Forelimb muscle (tissue), 1 donor: ENCODE measurements at places on chromosomes 16 and 17. TPM values are rescaled to one million over a fixed set of nuclear protein-coding genes. Genes with fewer than 3 reads are reported as not detected.

- no peak for DNase-seq
Measured at GRCh38 chr16:2816751-2817339, at the start of gene PRSS21. Gene PRSS21 (plus strand): TSS chr16:2817237. CDS start chr16:2817269, 32 bp downstream.

DNA sequence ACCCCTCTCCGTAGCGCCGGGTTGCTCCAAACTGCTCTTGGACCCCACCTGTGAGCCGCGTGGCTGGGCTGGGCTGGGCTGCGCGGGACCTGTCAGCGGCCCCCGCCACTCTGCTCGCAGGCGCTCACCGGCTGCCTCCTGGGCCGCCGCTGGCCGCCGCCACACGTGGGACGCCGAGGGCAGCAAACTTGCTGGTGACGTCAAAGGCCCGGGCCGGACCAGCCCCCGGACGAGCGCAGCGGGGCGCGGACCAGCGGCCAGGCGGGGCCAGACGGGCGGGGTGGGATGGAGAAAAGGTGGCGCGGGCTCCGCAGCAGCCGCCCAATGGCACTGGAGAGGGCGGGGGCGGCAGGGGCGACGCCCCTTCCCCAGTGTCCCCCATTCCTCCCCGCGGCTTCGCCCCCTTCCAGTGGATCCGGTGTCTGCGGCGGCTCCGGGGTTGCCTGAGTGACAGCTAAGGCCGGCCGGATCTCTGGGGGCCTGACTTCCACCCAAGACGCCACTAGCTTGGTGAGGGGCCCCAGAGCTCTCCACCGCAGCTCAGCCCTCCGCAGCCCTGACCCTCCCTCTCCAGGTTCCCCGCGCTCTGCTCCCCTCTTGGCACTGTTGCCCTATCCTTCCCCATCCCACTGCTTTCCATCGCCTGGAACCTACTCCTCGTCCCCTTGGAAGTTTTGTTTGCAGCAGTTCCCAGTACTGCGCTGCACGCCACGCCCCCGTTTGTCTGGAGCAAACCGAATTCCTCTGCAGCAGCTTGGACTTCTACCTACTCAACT is at the start of gene HS3ST3A1:
TSS of gene HS3ST3A1 (minus strand) at position 154 of the 776 bp plus-strand sequence. CDS start 800 bp downstream, outside the sequence.
- no peak for DNase-seq

DNA sequence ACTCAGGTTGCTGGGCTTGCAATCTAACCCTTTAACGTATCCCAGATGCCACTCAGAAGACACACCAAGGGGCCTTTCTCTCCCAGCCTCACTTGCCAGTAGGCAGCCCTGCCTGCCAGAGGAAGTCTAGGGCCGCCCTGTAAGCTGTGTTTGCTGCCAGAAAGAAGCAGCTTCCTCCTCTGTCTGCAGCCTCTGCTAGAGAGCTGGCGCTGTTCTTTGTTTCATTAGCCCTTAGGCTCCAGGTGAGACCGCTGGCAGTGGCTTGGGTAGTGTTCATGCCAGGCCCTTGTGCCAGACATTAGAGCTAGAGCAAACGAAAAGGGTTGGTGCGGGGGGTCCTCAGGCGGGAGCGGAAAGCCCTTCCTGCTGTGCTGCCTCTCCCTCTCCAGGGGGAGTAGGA is 8.9 kb downstream of the CTRL start:
- DNase-seq, result no peak

- DNase-seq, result no peak
Measured at GRCh38 chr17:59725691-59726090, 18.2 kb downstream of the VMP1 start.

DNA sequence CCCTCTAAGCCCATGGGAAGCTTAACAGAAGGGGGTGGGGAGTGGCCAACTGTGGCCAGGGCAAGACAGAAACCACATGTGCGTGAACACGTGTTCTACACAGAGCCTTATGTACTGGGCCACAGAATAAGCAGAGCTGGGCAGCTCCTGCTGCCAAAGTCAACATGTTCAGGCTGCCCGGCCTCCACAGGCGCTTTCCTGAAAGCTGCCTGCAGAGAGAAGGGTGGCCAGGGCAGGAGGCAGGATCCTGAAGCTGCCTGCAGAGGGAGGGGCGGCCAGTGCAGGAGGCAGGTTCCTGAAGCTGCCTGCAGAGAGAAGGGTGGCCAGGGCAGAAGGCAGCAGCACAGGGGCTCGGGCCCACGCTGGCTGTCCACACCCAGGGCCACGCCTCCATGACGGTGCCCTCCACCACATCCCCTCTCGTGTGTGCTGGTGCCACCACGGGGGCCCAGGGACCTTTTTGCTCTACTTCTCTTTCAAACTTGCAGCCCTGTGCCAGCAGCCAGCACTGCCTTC is 79.5 kb downstream of the ANKRD11 start:
- no peak for DNase-seq

GRCh38 chr17:67477687-67478086 is 100.6 kb downstream of the PITPNC1 start:
- DNase-seq, result no peak

DNA sequence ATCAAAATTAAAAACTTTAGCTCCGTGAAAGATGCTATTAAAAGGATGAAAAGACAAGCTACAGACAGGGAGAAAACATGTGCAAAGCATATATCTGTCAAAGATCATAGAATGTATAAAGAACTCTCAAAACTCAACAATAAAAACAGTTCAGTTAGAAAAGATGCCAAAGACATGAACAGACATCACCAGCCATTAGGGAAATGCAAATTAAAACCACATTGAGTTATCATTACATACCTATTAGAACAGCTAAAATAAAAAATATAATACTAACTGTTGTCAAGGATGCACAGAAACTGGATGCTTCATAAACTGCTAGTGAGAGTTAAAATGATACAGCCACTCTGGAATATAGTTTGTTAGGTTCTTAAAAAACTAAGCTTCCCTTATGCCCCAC is 58.8 kb downstream of the NFATC3 start:
- peak; percentile 45 for DNase-seq

GRCh38 chr17:47694581-47695428 is 844 bp downstream of the TBKBP1 start:
- no peak for DNase-seq

ZCCHC14 gene
- polyA plus RNA-seq, result 17.6 TPM

GCGR gene
- not detected for polyA plus RNA-seq

GRIN2A gene
- polyA plus RNA-seq, result 0.23 TPM

PRR14 gene
- polyA plus RNA-seq, result 20.3 TPM
